WTC11 (cell line): ENCODE measurements at places on chromosomes 11 and 22. TPM values are rescaled to one million over a fixed set of nuclear protein-coding genes. Genes with fewer than 3 reads are reported as not detected.

- H3K4me1 ChIP-seq = peaks cover 33% of the 10 kb centered on the region
- no peak overlapping the region for H3K27ac ChIP-seq
- H3K36me3 ChIP-seq = no peaks in the 10 kb centered on the region
- no peak overlapping the region for H3K4me3 ChIP-seq
- DNase-seq = no peak
Measured at GRCh38 chr11:96052921-96053651, 129.2 kb upstream of the MTMR2 start.

GRCh38 chr11:117407016-117407415, 79.4 kb downstream of the CEP164 start:
- peaks cover 5% of the 10 kb centered on the region; the same call in 1 of the 2 replicates for H3K27me3 ChIP-seq
- H3K4me3 ChIP-seq = no peak overlapping the region
- H3K27ac ChIP-seq = no peak overlapping the region
- H3K36me3 ChIP-seq = peaks cover 60% of the 10 kb centered on the region

- peaks cover 66% of the 10 kb centered on the region for H3K4me1 ChIP-seq
- H3K27ac ChIP-seq = no peak overlapping the region
- no peak overlapping the region for H3K4me3 ChIP-seq
- no peak for DNase-seq
Measured at GRCh38 chr11:44835296-44835695, 108.5 kb downstream of the TSPAN18 start.

DNA sequence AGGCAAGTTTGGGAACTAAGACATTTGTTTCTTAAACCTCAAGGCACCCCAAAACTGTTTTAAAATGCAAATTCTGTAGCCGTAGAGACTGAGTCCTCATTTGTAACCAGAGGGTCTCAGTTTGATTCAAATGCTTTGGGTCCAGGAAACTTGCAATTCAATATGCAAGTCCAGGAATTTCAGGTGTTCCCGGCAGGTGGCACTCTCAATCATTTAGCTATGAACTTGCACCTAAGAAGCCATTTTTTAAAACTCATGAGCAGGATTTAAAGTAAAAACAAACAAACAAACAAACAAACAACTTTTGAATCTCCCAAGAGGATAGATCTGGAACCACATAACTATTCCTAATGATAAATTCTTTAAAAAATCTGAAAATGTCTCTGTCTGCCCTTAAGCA, 8.7 kb upstream of the ABTB2 start:
- H3K27ac ChIP-seq = 0 out of 2 replicates have a peak overlapping the region, but pooled peaks have one; percentile 41
- H3K27me3 ChIP-seq = no peaks in the 10 kb centered on the region
- peaks cover 11% of the 10 kb centered on the region for H3K4me1 ChIP-seq
- H3K36me3 ChIP-seq = no peaks in the 10 kb centered on the region
- peak; percentile 19 for DNase-seq

GRCh38 chr11:15779518-15779917, 576.8 kb downstream of the SOX6 start:
- H3K27me3 ChIP-seq = no peaks in the 10 kb centered on the region
- peaks cover 21% of the 10 kb centered on the region for H3K4me1 ChIP-seq
- no peak for DNase-seq
- H3K27ac ChIP-seq = no peak overlapping the region
- no peaks in the 10 kb centered on the region for H3K36me3 ChIP-seq

DNA sequence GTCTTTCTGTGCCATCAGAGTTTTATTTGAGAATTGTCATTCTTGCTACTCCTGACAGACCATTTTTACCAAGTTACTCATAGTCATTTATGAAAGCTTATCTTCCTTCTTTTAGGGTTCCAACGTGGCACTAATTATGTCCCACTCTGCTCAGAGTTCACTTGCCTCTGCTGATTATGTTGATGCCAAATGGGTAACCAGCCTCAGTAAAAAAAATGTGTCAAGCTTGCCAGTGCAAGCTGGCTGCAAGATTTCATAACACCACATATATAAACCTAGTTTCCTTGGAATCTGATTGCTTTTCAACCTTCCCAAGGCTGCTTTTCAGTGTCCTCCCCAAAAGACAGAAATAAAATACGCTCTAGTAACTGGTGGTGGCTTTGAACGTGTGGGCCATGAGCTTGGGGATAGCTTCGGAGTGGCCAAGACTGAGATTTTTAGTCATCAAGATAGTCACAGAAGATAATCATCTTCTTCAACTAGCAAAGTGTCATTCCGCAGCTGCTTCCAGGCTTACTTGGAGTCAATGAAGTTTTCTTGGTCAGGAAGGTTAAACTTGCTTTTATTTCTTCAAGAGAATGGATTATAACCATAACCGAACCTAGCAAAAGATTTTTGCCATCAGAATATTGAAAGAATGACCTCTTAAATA, 29.5 kb upstream of the APOA1 start:
- H3K4me1 ChIP-seq = no peaks in the 10 kb centered on the region
- peaks cover 48% of the 10 kb centered on the region for H3K36me3 ChIP-seq
- no peaks in the 10 kb centered on the region for H3K27me3 ChIP-seq
- no peak for DNase-seq

- no peaks in the 10 kb centered on the region for H3K36me3 ChIP-seq
- no peak overlapping the region for H3K4me3 ChIP-seq
- H3K27me3 ChIP-seq = no peaks in the 10 kb centered on the region
- H3K27ac ChIP-seq = 0 out of 2 replicates have a peak overlapping the region, but pooled peaks have one; percentile 13
Measured at GRCh38 chr22:42901790-42902508, 44.9 kb upstream of the ARFGAP3 start.

GRCh38 chr11:48041877-48042695, 61.7 kb downstream of the PTPRJ start:
- H3K4me3 ChIP-seq = no peak overlapping the region
- no peaks in the 10 kb centered on the region for H3K27me3 ChIP-seq
- no peak overlapping the region for H3K27ac ChIP-seq
- H3K4me1 ChIP-seq = peaks cover 25% of the 10 kb centered on the region
- DNase-seq = no peak

DNA sequence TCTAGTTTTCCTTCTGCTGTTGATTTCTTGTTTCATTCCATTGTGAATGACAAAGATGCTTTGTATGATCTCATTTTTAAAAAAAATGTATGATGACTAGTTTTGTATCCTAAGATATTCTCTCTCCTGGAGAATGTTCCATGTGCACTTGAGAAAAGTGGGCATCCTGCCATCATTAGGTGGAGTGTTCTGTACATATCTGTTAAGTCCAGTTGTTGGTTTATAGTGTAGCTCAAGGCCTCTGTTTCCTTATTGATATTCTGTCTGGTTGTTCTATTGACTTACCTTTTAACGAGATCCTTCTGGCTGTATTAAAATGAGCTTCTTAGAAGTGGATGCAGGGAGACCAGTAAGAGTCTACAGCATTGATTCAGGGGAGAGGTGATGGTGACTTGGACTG, 35.2 kb downstream of the SGSM1 start:
- no peaks in the 10 kb centered on the region for H3K36me3 ChIP-seq
- H3K4me3 ChIP-seq = no peak overlapping the region

DNA sequence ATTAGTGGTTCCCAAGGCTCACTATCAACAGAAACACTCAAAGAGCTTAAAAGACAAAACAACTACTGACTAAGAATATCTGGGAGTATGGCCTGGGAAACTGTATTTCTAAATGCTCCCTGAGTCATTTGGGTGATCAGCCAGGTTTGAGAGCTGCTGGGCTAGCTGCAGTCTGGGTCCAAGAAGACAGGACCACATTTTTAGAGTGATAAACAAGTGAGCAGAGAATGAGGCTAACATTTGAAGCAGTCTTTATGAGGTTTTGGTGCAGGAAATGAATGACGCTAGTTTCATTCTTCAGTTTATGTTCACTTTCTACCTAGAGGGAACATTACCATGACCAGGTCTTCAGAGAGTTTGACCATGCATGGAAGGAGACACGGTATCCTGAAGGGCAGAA, 97.7 kb downstream of the TEAD1 start:
- peaks cover 24% of the 10 kb centered on the region for H3K4me1 ChIP-seq
- DNase-seq = no peak
- no peak overlapping the region for H3K4me3 ChIP-seq
- no peaks in the 10 kb centered on the region for H3K27me3 ChIP-seq
- peaks cover 1% of the 10 kb centered on the region for H3K36me3 ChIP-seq
- H3K27ac ChIP-seq = peak overlapping the region; percentile 65

- peak overlapping the region; percentile 75 for H3K4me3 ChIP-seq
- H3K4me1 ChIP-seq = peaks cover 48% of the 10 kb centered on the region
- no peak overlapping the region; the same call in 1 of the 2 replicates for H3K27ac ChIP-seq
- peak; percentile 69 for DNase-seq
- peaks cover 15% of the 10 kb centered on the region for H3K27me3 ChIP-seq
Measured at GRCh38 chr11:65891219-65892136, 1.0 kb downstream of the CCDC85B start.

DNA sequence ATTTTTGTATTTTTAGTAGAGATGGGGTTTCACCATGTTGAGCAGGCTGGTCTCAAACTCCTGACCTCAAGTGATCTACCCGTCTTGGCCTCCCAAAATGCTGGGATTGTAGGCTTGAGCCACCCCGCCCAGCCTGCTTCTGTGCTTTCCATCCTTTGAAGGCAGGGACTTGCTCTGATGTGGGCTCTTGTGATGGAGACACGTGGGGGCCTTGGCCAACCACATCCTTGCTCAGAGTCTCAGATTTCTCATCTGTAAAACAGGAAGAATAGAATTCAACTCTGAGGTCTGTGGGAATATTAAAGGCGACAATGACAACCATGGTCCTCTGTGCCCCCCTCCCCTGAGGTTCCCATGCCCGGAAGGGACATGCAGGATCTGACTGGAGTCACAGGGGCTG, 3.8 kb upstream of the GGA1 start:
- H3K27me3 ChIP-seq = no peaks in the 10 kb centered on the region
- no peak overlapping the region for H3K4me3 ChIP-seq
- H3K4me1 ChIP-seq = peaks cover 34% of the 10 kb centered on the region
- no peak overlapping the region for H3K27ac ChIP-seq
- DNase-seq = no peak
- no peaks in the 10 kb centered on the region for H3K36me3 ChIP-seq

GRCh38 chr11:85742348-85742747, 56.4 kb upstream of the CCDC89 start:
- H3K27ac ChIP-seq = no peak overlapping the region
- H3K36me3 ChIP-seq = no peaks in the 10 kb centered on the region

- H3K4me1 ChIP-seq = peaks cover 41% of the 10 kb centered on the region
- H3K4me3 ChIP-seq = no peak overlapping the region
- DNase-seq = no peak
- no peaks in the 10 kb centered on the region for H3K36me3 ChIP-seq
Measured at GRCh38 chr22:37551981-37552380, 8.3 kb upstream of the CDC42EP1 start.

- peaks cover 50% of the 10 kb centered on the region for H3K27me3 ChIP-seq
- H3K4me1 ChIP-seq = peaks cover 31% of the 10 kb centered on the region
- H3K4me3 ChIP-seq = no peak overlapping the region
- DNase-seq = no peak
Measured at GRCh38 chr11:1600626-1601025, 2.5 kb upstream of the KRTAP5-2 start.

GRCh38 chr11:124893781-124894401, 3.8 kb downstream of the ROBO4 start:
- H3K36me3 ChIP-seq = no peaks in the 10 kb centered on the region
- H3K4me1 ChIP-seq = peaks cover 14% of the 10 kb centered on the region
- H3K27ac ChIP-seq = no peak overlapping the region

DNA sequence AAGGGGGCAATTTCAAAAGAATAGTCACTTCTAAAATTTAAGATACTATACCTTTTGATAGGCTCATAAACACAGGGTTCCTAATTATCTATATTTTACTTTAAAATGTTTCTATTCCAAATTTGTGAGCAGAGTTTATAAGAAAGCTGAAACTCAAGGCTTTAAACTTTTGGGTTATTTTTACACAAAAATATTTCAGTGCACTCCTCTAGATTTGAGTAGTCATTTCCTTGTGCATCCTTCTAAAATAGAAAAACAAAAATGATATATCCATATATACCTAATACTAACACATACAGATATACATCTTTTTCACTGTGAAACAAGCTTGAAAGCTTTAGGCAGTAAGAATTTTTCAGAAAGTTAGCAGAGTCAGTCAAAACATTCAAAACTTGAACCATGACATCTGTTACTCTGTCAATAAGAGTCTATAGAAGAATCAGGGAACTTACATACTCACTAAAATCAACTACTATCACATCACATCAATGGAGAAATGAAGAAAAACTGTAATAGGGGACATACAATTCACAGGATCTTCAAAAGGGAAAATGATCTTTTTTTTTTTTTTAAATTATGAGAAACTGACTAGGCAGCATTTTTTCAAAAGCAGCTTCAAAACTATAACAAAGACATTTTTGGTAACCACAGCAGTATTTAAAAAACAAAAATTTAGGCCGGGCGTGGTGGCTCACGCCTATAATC, 5.1 kb downstream of the PHF21A start:
- no peak overlapping the region for H3K4me3 ChIP-seq
- no peaks in the 10 kb centered on the region for H3K36me3 ChIP-seq
- H3K27me3 ChIP-seq = no peaks in the 10 kb centered on the region
- peaks cover 34% of the 10 kb centered on the region for H3K4me1 ChIP-seq

DNA sequence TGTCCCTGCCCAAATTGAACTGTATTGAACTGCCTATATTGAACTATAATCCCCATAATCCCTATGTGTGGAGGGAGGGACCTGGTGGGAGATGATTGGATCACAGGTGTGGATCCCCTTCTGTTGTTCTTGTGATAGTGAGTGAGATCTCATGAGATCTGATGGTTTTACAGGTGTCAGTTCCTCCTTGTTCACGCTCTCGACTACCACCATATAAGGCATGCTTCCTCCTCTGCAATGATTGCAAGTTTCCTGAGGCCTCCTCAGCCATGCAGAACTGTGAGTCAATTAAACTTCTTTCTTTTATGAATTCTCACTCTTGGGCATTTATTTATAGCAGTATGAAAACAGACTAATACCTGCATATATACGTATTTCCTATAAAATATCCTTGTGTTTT, 206.5 kb upstream of the PDGFD start:
- peaks cover 3% of the 10 kb centered on the region; the same call in 1 of the 2 replicates for H3K36me3 ChIP-seq
- H3K27ac ChIP-seq = no peak overlapping the region
- peaks cover 4% of the 10 kb centered on the region; the same call in 1 of the 2 replicates for H3K4me1 ChIP-seq
- H3K4me3 ChIP-seq = no peak overlapping the region
- H3K27me3 ChIP-seq = no peaks in the 10 kb centered on the region
- DNase-seq = no peak

- H3K27ac ChIP-seq = no peak overlapping the region
- no peak for DNase-seq
- no peak overlapping the region for H3K4me3 ChIP-seq
Measured at GRCh38 chr22:35554297-35554845, 13.7 kb downstream of the RASD2 start.

The OR5T3 gene
- not detected in 3 replicates for total RNA-seq

The SLC29A2 gene
- total RNA-seq = 30.2 to 36.6 TPM (median 35.3 TPM) in 3 replicates

The TRIM3 gene
- total RNA-seq = 16.6 to 21.3 TPM (median 19.0 TPM) in 3 replicates

The GAL gene
- 102 to 110 TPM (median 108 TPM) in 3 replicates for total RNA-seq

The TRIM66 gene
- 5.6 to 8.0 TPM (median 7.8 TPM) in 3 replicates for total RNA-seq

The APOBEC3B gene
- total RNA-seq = 4.0 to 7.5 TPM (median 6.4 TPM) in 3 replicates

The PAX6 gene
- total RNA-seq = 0.18 to 3.3 TPM (median 0.30 TPM) in 3 replicates

The APOBEC3G gene
- 1.8 to 2.2 TPM (median 2.1 TPM) in 3 replicates for total RNA-seq

The IL17REL gene
- total RNA-seq = 0.23 to 0.34 TPM (median 0.24 TPM) in 3 replicates

The MS4A3 gene
- total RNA-seq = not detected in 3 replicates

The OR4S1 gene
- total RNA-seq = not detected in 3 replicates
